Activated T-helper 1 cell treated with anti-CD3 and anti-CD28 coated beads, Interleukin-12 subunit alpha, Interleukin-12 subunit beta, Interleukin-2, Interleukin-4 antibody, amounts not matched to agents 30 ng/mL and 10 ng/mL and 1 ng/mL, durations not matched to agents 14 hours and 24 hours and 36 hours (primary cell): ENCODE measurements at places on chromosomes 13 and 19. TPM values are rescaled to one million over a fixed set of nuclear protein-coding genes. Genes with fewer than 3 reads are reported as not detected.

DNA sequence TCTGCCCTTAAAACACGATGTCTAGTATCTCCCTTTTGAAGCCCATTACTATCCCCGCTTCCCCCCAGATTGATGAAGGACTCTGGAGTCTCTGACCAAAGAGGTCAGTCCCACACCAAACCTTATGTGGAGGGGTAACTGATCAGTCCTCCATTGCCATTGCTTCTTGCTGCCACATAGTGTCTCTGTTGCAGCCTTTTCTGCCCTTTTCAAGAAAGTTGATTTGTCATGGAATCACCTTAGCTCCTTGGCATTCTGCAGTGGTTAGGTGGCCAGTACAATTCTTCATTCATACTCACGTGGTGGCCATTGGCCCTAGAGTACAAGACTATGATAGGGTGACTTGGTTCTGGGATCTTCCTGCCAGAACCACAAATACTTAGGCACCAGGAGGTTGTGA is 8.4 kb upstream of the HTR2A start:
- DNase-seq = no peak
- H3K4me1 ChIP-seq = no peaks in the 10 kb centered on the region
- H3K27me3 ChIP-seq = peaks cover 15% of the 10 kb centered on the region
- H3K36me3 ChIP-seq = no peaks in the 10 kb centered on the region
- no peak overlapping the region for H3K27ac ChIP-seq
- H3K4me3 ChIP-seq = no peak overlapping the region

- H3K36me3 ChIP-seq = no peaks in the 10 kb centered on the region
- no peak overlapping the region for H3K27ac ChIP-seq
- H3K4me1 ChIP-seq = no peaks in the 10 kb centered on the region
- H3K4me3 ChIP-seq = no peak overlapping the region
- no peak for DNase-seq
These were observed 16.3 kb upstream of the GSX1 start for GRCh38 chr13:27775943-27776342.

DNA sequence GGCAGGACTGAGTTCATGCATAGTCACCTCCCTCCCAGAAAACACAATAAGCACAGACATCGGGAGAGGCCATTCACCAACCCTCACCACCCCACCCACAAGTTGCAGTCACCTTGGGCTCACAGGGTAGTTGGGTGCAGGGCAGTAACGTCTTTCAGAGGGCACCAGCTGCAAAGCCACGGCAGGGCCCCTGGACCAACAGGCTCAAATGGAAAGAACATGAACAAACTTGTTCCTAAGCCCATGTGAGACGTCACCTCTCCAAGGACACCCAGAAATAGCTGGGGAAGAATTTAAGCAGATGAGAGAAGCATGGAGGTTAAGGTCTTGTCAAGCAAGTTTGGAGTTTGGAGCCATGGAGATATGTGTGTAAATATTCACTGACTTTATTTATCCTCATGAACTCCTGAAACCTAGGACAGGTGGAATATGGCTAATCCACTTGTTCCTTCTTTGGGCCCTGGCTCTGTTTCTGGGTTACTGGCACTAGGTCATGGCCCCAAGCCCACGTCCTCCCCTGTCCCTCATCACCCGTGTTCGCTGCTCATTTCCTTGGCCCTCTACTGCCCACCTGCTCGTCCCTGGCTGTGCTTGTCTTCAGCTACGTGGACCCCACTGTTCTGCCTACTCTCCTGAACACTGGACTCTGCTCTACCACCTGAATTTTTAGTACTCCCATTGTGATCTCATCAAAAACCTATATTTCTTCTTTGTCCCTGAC is 40.4 kb downstream of the SACS start:
- H3K4me1 ChIP-seq = no peaks in the 10 kb centered on the region
- peak overlapping the region; percentile 22 for H3K27ac ChIP-seq
- no peaks in the 10 kb centered on the region for H3K36me3 ChIP-seq
- DNase-seq = no peak

- H3K27ac ChIP-seq = no peak overlapping the region
- H3K27me3 ChIP-seq = peaks cover 15% of the 10 kb centered on the region
- DNase-seq = no peak
These were observed 43.8 kb downstream of the C13orf42 start for GRCh38 chr13:51067210-51067701.

DNA sequence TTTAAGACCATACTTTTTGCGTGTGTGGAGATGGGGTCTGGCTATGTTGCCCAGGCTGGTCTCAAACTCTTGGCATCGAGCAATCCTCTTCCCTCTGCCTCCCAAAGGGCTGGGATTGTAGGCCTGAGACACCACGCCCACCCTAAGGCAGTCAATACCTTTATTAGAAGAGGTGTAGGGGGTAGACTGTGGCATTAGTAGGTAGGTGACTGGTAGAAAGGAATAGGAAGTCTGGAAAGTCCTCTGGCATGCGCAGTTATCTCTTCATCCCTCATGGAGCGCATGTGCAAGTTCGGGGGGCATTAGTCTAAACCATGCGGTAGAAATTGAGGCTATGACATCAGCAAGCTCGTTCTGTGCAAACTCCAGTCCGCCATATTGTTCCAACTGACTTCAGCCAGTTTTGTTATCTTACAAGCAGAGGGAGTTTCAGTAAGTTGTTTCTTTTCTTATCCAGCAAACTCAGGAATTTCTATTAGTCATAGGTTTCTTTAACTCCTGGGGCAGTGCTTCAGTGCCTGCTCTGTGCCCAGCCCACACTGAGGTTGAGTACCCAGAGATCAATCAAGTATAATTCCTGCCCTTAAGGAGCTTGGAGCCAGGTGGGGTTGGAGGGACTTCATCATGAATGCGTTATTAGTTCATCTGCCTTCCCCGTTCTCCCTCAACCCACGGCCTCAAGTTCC is 7.3 kb upstream of the RANBP3 start:
- H3K27ac ChIP-seq = no peak overlapping the region
- no peak overlapping the region for H3K4me3 ChIP-seq
- no peaks in the 10 kb centered on the region for H3K36me3 ChIP-seq
- no peaks in the 10 kb centered on the region for H3K27me3 ChIP-seq

GRCh38 chr13:42880056-42880605 is 98.7 kb downstream of the FAM216B start:
- H3K27ac ChIP-seq = no peak overlapping the region
- peaks cover 3% of the 10 kb centered on the region for H3K36me3 ChIP-seq
- no peak for DNase-seq
- peaks cover 12% of the 10 kb centered on the region for H3K27me3 ChIP-seq
- no peak overlapping the region for H3K4me3 ChIP-seq
- peaks cover 13% of the 10 kb centered on the region for H3K4me1 ChIP-seq

- H3K4me1 ChIP-seq = peaks cover 44% of the 10 kb centered on the region
- H3K4me3 ChIP-seq = peak overlapping the region; percentile 81
- H3K27ac ChIP-seq = peak overlapping the region; percentile 72
- H3K27me3 ChIP-seq = peaks cover 2% of the 10 kb centered on the region
- peak; percentile 35 for DNase-seq
These were observed 12.5 kb upstream of the TNFSF9 start for GRCh38 chr19:6518145-6518911.

- peak overlapping the region; percentile 87 for H3K4me3 ChIP-seq
- peaks cover 67% of the 10 kb centered on the region for H3K4me1 ChIP-seq
- no peaks in the 10 kb centered on the region for H3K27me3 ChIP-seq
- H3K27ac ChIP-seq = peak overlapping the region; percentile 78
- peaks cover 18% of the 10 kb centered on the region for H3K36me3 ChIP-seq
- no peak for DNase-seq
These were observed 1.4 kb downstream of the ARHGEF18 start for GRCh38 chr19:7349961-7350711.

DNA sequence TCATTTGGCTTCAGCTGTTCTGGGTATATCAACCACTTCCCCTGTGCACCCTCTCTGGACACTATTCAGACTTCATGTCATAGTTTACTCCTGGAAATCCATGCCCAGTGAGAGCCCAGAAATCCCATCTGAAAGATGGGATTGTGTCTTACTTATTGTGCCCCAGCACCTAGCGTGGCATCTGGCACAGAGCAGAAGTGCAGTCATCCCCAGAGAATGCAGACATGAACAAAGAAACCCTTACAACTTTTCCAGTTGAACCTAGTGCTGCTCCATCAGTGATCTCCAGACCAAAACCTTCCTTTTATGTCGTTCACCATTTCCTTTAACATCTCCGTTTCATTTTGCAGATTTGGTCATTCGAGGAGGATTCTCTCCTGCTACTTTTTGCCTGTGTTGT is 60.6 kb downstream of the MBNL2 start:
- no peak overlapping the region for H3K4me3 ChIP-seq
- H3K4me1 ChIP-seq = peaks cover 24% of the 10 kb centered on the region

- H3K27me3 ChIP-seq = peaks cover 29% of the 10 kb centered on the region
- H3K4me3 ChIP-seq = peak overlapping the region; percentile 32
- H3K4me1 ChIP-seq = peaks cover 21% of the 10 kb centered on the region
- H3K27ac ChIP-seq = no peak overlapping the region
These were observed 2.0 kb upstream of the FFAR2 start for GRCh38 chr19:35445826-35446593.

- H3K27ac ChIP-seq = no peak overlapping the region
- DNase-seq = no peak
- no peaks in the 10 kb centered on the region for H3K27me3 ChIP-seq
- peaks cover 9% of the 10 kb centered on the region for H3K4me1 ChIP-seq
- H3K36me3 ChIP-seq = peaks cover 43% of the 10 kb centered on the region
These were observed 4.7 kb upstream of the ZNF606 start for GRCh38 chr19:58007285-58007684.

DNA sequence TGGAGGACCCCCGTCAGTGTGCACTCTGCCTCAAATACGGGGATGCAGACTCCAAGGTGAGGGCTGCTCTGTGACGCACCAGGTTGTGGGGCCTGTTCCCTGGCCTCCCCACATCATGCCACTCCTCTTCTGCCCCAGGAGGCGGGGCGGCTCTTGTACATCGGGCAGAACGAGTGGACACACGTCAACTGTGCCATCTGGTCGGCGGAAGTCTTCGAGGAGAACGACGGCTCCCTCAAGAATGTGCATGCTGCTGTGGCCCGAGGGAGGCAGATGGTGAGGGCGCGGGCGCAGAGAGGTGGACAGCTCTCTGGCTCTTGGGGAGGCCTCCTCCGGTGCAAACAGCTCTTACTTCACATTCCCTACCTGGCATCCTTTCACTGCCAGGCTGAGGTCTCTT is 11.2 kb downstream of the KMT2B start:
- H3K27ac ChIP-seq = no peak overlapping the region
- peaks cover 61% of the 10 kb centered on the region for H3K36me3 ChIP-seq
- no peaks in the 10 kb centered on the region for H3K27me3 ChIP-seq
- H3K4me1 ChIP-seq = no peaks in the 10 kb centered on the region
- DNase-seq = no peak

DNA sequence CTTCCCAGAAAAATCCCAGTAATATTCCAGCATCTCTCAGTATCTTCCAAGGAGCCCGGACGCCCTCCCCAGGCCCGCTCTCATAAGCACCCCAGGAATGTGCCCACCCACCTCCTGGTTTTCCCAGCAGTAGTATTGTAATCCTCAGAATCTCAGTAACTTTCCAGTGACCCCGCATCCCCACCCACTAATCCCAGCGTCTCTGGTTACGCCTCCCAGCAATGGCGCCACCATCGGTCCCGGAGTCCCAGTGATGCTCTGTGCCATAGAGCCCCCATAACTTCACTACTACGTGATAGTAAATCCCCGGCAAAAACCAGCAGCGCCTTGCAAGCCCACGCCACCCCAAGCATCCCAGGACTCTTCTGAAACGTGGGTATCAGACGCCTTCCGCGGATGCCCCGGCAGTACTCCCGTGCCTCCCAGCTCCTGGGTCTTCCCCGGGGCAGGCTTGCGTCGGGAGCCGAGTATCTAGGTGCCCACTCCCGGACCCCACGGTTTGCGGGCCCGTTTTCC is 928 bp upstream of the PNPLA6 start:
- H3K27me3 ChIP-seq = no peaks in the 10 kb centered on the region
- DNase-seq = no peak
- H3K4me3 ChIP-seq = peak overlapping the region; percentile 95
- peak overlapping the region; percentile 86 for H3K27ac ChIP-seq
- peaks cover 14% of the 10 kb centered on the region for H3K4me1 ChIP-seq
- peaks cover 14% of the 10 kb centered on the region for H3K36me3 ChIP-seq

DNA sequence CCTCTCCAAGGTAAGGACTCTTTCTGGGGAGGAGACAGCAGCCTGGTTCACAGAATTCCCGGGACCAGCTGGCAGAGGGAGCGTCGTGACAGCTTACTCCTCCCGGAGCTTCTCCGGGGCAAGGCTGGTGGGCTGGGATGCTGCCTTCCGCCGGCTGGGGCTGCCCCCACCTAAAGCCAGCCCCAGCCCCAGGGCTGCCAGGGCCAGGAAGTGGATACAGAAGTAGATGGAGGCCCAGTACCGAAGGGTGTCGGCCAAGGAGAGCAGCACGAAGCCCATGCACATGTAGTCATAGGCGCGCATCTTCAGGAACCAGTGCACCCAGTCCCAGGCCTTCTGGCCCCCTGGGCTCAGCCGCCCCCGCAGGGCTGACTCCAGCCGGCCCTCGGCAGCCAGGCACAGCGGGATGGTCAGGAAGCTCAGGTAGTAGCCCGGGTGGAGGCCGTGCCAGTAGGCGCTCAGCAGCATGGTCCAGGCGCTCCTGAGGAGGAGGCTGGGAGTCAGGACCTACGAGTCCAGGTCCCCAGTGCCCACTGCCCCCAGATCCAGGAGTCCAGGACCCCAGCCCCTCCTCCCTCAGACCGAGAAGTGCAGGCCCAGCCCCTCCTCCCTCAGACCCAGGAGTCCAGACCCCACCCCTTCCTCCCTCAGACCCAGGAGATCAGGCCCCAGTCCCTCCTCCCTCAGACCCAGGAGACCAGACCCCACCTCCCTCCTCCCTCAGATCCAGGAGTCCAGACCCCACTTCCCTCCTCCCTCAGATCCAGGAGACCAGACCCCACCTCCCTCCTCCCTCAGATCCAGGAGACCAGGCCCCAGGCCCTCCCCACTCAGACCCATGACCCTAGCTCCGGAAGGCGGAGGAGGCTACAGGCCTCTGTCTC is 1.2 kb upstream of the TMC4 start:
- no peak overlapping the region for H3K27ac ChIP-seq
- H3K27me3 ChIP-seq = peaks cover 2% of the 10 kb centered on the region
- DNase-seq = no peak
- H3K4me3 ChIP-seq = no peak overlapping the region

DNA sequence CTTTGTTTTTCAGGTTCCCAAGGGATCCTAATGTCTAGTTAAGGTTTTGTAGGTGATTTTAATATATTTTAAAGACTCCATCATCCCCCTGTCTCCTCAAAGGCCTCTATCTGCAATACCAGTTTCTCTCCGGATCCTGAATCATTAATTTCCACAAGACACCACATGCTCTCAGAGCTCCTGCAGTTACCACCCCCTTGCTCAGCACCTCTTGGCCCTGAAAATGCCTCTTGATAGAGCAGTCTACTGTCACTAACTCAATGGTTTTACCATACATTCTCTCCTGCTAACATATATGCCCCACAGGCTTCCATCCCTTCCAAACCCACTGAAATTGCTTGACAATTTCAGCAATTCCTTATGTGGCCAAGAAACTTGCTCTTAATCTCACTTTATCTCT is 1.9 kb upstream of the PEG3 start:
- no peak overlapping the region for H3K27ac ChIP-seq
- no peak for DNase-seq
- peaks cover 3% of the 10 kb centered on the region for H3K36me3 ChIP-seq
- no peaks in the 10 kb centered on the region for H3K27me3 ChIP-seq

GRCh38 chr13:99356262-99357091 is 49.3 kb upstream of the GPR183 start:
- peaks cover 3% of the 10 kb centered on the region for H3K27me3 ChIP-seq
- peaks cover 56% of the 10 kb centered on the region for H3K36me3 ChIP-seq
- peak overlapping the region; percentile 62 for H3K4me3 ChIP-seq
- peak; percentile 74 for DNase-seq

PTPRH gene
- total RNA-seq = 0.16 TPM in 1 of 2 replicates, not detected in the other

SBNO2 gene
- 95.5 and 96.9 TPM in 2 replicates for total RNA-seq

GRIN3B gene
- total RNA-seq = not detected in 2 replicates

NLRP4 gene
- not detected in 2 replicates for total RNA-seq

NCAN gene
- total RNA-seq = 0.20 TPM in 1 of 2 replicates, not detected in the other

SPTBN4 gene
- 0.21 and 0.69 TPM in 2 replicates for total RNA-seq
